ENCODE measurements at places on chromosomes 2 and 18.
A peak's percentile ranks its signal among the peaks of the same experiment; 100 is the strongest.

GRCh38 chr18:39799006-39799405 is 2156.0 kb upstream of the PIK3C3 start:
- no peak for DNase-seq

GRCh38 chr18:13264091-13265007 is 45.8 kb downstream of the LDLRAD4 start:
- DNase-seq, result no peak

DNA sequence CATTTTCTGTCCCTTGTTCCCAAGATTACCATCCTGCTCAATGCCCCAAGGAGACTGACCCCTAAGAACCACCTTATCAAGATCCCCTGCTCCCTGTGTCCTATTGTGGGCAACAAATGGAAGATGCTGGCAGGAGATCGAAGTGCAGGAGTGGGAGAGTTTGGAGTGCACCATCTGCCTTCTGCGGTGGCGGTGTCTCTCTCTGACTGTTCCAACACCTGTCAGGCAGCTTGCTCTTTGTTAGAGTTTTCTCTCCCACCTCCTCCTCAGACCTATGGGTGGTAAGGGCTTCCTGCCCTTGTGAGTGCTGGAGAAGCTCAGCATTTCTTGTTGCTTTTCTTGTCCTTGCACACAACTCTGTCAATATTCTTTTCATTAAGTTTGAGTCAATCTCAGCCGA is 64.1 kb upstream of the SPHKAP start:
- DNase-seq, result no peak

GRCh38 chr2:23323917-23324680 is 60.9 kb upstream of the KLHL29 start:
- DNase-seq, result no peak

- DNase-seq, result no peak
Measured at GRCh38 chr18:6411382-6411781, 3.3 kb downstream of the L3MBTL4 start.

GRCh38 chr18:28032177-28032576 is 144.8 kb downstream of the CDH2 start:
- DNase-seq, result no peak

DNA sequence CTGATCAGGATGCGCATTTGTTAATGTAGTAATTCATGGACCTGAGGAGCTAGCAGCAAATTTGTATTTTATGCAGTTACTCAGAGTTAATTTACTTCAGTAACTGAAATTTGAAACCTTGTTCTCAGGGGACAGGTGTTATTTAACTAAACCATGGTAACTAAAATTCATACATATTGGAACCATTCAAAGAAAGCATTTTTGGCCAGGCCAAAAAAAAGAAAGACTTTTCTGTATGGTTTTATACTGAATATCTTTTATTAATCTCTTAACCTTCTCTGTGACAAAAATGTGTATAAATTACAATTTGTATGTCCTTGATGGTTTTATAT is 4.4 kb upstream of the KLHL23 start:
- DNase-seq, result no peak

- no peak for DNase-seq
Measured at GRCh38 chr2:86744152-86744551, 24.1 kb downstream of the RMND5A start.

DNA sequence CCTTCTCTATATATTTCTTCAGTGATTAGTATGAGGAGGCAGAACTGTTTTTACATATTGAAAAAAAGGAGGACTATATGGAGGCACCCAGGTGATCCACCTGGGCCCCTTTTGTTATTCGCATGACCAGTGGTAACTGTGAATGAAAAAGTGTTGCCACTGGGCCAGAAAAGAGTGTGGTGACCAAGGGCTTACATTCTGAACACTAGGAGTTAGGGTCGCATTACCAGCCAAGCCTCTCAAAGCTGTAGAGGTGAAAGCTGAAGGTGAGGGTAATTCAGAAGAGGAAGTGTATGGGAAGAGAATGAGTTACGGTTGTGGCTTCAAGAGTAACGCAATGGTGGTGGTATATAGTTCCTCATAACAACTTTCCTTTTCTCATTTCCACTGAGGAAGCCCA is 487.6 kb downstream of the TMEM182 start:
- no peak for DNase-seq

DNA sequence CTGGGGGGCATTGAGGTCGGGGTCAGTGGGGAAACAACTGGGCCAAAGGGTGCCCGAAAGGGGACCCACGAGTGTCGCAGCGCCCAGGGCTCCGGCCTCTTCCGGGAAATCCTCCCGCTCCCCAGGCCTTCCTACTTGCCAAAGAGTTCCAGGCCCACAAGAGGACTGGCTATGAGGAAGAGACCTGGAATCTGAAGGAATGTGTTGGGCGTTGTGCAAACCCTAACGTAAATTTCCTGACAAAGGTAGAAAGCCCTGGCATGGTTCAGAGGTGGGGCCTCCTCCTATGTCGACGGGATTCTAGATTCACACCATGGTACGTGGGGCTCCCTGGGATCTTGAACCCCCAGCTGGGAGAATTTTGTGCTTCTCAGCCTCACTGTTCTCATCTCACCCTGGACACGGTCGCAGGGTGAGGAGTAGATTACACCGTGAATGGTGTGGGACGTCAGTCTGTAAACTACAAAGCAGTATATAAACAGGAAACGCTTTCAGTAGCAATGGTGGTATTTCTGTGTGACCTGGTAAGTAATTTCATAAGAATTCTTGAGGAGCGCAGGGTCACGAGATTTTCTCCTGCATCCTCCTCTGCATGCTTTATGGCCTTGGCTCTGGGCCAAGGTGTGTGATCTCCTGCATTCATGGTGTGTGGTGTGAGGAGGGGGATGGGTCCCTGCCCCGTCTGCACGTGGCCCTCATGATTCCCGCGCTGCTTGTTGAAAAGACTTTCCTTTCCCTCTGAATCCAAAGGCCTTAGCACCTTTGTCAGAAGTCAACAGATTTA is 868 bp downstream of the HSBP1L1 start:
- DNase-seq, result peak; percentile 75

DNA sequence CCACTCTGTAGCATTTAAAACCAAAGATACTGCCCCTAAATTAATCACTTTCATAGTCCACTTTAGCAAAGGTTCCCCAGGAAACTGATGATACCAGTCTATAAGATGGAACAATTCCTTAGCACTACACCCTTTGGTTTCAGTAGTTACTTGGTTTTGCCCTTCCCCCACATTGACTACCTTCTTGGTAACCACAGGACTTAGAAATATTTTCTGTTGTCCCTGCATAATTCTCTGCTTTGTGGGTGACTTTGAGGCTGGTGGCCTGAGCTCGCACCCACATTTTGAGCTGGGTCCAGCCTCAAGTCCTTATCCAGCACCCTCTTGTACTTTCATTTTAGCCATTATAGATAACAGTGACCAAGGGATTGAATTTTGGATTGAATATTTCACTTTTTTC is 23.1 kb downstream of the ELP2 start:
- DNase-seq, result no peak

DNA sequence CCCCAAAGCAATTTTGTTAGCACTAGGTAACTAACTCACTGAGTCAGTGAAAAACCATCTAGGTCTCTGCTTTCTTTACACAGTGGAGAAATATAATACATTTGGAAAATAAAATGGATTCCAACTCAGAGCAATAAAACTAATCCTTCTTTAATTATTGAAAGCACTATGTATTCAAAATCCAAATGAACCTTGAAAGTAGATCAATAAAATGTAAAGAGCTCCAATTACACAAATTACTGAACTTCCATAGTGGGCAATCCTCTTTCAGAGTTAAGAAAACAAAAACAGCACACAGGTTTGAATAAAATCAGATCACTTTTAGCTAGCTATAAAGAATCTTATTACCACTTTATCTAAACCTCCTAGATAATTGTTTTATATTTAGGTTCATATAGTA is 208.1 kb downstream of the NR4A2 start:
- no peak for DNase-seq

- DNase-seq, result no peak
Measured at GRCh38 chr18:767961-768360, 44.1 kb downstream of the YES1 start.

DNA sequence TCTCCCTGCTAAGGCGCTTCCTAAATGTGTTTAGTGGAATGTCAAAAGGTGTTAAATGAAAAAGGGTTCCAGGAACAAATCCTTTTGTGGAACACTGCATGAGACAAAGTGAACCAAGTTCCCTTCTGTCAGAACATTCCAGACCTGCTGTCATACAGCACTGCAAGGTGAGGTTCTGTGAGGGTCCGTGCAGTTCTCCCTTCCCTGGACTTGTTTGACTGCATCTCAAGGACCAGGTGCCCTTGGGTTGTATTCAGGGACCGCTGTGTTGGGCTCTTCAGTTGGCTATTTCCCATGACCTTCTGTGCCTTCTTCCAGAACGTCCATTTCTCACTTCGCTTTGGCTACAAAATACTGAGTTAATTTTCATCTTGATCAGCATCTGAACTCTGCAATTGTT is 328.2 kb downstream of the PTPRM start:
- no peak for DNase-seq

- DNase-seq, result no peak
Measured at GRCh38 chr2:197198890-197199289, 111.7 kb downstream of the ANKRD44 start.

GRCh38 chr2:216498379-216499352 is at the start of gene RPL37A:
TSS of gene RPL37A (plus strand) at chr2:216498844. CDS start at chr2:216498875, 31 bp downstream.
- DNase-seq, result peak; percentile 94

- no peak for DNase-seq
Measured at GRCh38 chr18:6200204-6200774, 214.4 kb downstream of the L3MBTL4 start.

DNA sequence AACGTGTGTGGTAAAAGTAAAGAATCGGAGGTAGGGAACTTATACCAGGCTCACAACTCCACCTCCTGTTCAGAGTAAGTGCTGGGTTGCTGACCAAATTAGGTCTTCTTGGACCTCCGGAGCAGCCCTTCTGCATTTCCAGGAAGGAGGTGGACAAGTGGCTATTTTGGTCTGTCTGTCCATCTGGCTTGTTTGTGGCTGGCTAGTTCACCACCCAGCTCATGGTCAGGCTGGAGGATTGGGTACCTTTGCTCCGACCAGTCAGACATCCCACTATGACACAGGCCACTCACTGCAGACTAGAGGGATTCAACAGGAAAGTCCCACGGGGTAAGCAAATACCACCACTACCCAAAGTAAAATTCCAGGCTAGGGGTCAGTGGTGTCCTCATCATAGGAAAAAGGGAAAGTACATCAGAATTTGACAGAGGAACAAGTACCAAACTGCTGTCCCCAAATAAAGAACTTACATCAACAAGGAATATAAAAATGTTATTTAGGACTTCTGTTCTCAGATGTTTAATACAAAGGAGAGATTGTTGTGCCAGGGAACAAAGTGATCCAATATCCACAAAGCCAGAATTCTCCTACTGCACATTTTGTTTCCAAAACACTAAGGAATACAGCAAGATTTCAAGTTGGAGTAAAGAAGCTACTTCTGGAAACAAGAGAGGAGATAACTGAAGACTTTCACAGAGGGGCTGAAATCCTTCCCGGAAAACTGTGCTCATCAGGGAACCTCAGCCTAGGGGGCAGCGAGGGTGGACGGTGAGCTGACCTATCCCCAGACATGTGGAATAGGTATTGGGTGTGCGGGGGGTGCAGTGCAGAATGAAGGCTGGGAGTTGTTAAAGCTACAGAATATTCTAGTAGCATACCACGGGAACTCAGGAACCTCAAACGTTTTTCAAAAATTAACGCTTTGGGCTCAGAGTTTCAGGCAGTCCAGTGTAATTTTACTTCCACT is 56.9 kb downstream of the BCL2 start:
- no peak for DNase-seq

DNA sequence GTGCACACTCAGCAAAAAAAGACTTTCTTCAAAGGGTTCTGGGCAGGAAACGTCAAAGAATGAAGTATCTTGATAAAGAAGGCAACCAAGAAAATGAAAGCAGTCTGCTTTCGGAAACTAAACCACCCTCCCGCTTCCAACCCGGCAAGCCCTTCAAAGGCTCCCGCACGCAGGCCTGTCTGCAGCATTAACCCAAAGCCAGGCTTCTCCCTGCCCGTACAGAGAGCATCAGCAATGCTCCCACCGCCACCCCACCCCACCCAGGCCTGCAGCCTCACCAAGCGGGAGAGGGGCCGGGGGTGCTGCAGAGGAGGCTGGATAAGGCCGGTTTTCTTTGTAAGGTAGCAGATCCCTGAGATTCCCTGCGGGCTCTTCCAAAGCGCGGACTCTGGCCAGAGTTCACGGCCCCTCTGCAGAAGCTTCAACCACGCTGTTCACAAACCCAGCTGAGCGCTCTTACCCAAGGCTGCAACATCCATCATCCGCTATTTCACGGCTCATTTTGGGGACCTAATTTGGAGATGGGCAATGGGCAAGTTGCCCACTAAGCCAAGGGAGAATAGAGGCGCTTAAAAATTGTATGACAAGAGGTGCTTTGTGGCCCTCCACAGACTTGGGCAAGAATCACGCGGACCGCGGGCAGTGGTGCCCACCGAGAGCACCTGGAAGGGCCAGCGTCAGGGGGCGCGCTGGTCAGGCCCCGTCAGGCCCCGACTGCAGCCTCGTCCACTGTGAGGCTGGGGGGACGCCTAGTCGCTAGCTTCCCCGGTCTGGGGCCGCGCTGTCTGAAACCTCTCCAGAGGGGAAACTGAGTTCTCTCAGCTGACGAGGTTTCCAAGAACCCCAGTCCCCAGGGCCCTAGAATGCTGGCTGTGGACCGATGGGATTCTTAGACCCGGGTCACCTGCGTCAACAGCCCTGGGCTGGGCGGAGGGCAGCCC is 225.4 kb upstream of the ID2 start:
- no peak for DNase-seq

GRCh38 chr2:225282858-225283710 is 116.4 kb upstream of the NYAP2 start:
- DNase-seq, result peak; percentile 27

DNA sequence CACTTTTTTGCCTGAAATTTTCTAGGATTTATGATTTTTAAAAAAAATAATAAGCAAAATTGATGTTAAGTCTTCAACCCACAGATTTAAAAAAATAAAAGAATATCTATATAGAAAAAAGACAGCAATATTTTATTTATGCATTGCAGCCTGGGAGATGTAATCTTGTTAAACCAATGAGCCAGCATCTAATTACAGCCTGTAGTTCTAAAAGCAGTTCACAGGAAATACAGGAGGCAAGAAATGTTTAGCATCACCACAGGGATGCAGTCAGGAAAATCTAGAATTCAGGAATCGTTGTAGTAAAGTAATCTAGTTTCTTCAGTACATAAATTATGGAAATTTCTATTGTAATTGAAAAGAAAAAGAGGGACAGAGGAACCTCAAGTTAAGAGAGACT is 17.2 kb downstream of the UGGT1 start:
- no peak for DNase-seq

DNA sequence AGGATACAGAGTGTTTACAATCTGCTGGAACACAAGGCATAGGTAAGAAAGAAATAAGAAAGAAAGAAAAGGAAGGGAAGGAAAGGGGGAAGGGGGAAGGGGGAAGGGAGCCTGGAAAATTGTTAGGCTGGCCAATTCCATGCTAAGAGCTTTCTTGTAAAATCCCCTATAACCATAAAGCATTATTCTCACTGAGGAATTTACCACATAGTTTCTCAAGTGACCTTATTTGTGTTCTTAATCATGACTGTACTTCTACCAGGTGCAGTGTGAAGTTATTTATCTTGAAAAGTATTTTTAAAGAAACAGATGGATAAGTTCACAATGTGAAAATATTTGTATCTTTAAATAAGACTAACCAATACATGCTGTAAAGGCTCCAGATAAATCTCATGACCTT is 39.2 kb upstream of the KIDINS220 start:
- no peak for DNase-seq

- DNase-seq, result no peak
Measured at GRCh38 chr18:78006774-78007260, 757.2 kb downstream of the GALR1 start.

All from Caco-2 (cell line).